ENCODE measurements at places on chromosomes 13 and 19.

GRCh38 chr19:50465986-50466705 is 10.2 kb upstream of the EMC10 start:
- DNase-seq = peak; percentile 82

DNA sequence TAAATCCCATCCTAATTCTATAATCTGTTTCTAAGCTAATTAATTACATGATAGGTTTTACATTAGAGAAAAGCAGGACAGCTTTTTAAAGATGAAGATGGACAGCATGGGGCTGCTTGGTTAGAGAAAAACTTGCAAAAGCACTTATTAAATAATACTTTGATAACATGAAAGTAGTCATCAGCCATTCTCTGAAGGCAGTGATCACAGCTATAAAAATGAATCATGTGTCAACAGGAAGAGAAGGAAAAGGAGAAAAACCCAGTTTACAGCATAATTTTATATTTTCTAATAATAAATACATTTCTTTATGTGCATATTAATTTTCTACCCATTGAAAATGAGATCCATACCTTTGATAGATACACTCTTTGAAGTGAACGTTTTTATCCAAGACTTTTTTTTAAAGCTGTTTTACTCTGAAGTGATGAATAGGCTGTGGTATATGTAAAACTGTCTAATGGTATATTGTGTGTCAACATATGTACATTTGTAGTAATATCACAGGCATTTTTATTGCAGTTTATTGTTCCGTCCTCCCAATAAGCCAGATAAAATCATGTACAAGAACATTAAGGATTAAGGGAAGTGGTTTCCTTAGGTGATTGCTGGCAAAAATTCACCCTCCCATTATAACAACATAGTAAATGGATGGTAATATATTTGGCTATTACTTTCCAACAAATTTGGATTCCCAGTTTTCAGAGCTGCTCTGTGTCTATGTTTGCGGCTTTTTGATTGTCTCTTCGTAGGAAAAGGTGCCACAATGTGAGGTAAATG is 1.3 kb upstream of the KLF5 start:
- no peak for DNase-seq

DNA sequence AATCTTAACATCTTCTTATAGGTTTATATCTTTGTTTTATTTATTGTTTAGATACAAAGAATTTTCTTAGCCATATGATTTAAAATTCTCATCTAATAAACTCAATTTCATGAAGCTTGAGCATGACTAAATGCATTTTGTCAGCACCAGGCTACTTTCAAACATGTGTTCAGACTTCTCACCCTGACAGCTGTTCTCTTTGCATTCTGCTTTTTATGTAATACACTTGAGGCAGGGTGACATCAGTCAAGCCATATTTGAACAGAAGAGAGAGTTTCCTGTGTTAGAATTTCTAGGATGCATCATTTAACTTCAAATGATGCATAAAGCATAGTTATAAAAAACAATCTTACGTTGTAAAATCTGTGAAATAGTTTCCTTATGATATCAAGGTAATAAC is 1295.1 kb upstream of the PCDH20 start:
- DNase-seq = no peak

GRCh38 chr13:41701676-41702075 is 244.3 kb downstream of the RGCC start:
- DNase-seq = no peak

DNA sequence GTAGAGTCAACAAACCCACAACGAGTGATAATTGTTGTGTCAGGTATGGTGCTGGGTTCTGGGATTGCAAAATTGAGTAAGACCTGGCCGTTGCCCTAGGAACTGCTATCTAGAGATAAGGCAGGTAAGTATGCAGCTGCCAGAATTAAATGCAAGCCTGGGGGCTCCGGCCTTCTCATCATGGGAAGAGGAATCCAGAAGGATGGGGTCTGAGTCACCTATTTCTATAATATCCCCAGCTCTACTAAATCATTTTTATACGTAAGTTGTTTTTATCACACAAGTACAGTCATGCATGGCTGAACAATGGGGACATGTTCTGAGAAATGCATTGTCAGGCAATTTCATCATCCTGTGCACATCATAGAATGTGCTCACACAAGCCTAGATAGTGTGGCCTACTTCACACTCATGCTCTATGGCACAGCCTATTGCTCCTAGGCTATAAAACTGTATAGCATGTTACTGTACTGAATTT is 203.0 kb downstream of the KLF5 start:
- DNase-seq = no peak

DNA sequence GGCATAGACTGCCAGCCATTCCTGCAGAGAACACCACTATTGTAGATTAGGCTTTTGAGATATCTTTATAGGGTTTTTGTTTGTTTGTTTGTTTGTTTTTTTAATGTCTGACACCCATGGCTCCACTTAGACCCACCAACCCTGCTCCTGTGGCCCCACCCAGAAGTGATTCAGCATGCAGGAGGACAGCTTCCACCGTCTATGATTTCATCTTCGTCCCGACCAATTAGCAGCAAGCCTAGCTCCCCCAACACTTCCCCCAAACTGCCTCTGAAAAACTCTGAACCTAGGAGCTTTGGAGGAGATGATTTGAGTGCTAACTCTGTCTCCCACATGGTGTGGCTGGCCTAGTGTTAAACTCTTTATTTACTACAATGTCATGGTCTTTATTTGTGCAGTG is 108.3 kb upstream of the RXFP2 start:
- no peak for DNase-seq

DNA sequence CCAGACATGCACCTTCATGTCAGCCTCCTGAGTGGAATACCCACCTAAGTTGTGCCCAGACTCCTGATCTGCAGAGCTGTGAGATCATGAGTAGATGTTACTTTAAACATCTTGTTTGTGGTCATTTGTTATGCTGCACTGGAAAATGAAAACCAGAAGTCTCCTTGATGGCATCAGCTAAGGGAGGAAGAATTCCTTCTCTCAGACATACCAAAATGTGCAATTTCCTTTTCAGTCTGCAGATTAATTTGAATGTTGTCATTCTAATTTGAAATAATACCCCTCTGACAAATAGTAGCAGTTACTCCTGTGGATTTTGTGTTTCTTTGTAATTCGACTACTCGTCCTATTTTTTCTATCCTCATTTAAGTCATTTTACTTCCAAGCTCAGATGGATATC is 59.3 kb downstream of the ITGBL1 start:
- DNase-seq = no peak

Data from H1 (cell line).